ENCODE measurements at places on chromosomes 7 and 10.

DNA sequence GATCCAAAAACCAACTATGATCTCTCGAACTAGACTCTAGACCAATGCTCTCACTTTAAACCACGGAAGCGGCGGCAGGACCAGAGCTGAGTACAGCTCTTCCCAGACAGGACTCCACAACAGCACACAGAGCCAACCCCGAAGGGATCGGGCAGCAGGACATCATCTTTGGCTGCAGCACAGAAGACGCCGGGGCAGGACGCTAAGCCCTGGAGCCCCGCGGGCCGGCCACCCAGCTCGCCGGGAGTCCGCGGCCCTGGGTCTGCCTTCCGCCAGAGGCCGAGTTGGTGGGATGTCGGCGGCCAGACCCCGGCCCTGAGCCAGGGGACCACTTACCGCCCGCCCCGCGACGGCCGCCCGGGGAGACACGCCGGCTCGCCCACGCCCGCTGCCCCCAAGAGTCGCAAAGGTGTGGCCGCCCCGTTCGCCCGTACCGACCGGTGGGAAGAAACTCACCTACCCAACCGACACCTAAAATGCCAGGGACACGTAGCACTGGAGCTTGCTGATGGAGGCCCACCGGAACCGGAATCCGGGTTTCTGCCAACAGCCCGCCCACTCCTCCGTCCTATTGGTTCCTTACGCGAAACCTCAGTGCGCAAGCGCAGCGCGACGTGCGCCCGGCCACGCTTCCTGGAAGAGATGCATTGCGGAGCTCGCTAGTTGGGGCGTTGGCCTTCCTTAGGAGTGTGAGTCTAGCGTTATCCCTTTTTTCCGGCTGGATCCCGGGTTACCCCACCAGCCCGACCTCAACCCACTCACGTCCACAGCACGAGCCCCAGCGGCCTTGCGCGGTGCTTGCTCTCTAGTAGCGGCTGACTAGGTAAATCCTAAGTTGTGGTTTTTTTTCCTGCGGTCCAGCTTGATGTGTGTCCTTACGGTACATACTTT, at the start of gene SEC61G:
TSS of gene SEC61G (minus strand) at position 510 of the 891 bp plus-strand sequence. CDS start 1,623 bp downstream, outside the sequence.
- DNase-seq, result peak; percentile 94

- no peak for DNase-seq
Observed at GRCh38 chr7:93238748-93239147, 6.6 kb downstream of the VPS50 start.

DNA sequence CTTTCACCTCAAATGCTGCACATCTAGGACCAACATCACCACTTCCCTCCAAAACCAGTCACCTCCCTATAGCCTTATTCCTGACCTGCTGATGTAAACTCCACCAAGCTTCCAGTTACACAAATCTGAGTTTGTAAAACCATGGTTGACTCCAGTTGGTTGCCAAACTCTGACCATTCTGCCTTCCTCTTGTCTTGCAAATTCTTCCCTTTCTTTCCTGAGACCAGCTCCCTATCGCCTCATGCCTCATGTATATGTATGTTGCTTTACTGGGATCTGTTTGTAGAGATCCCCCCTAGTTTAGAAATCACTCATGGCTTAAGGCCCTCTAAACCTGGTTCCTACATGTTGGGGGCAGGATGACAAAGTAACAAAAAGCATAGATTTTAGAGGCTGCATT, 31.3 kb downstream of the PAX2 start:
- no peak for DNase-seq

GRCh38 chr10:22473044-22473443, 127.7 kb downstream of the SPAG6 start:
- DNase-seq, result no peak

GRCh38 chr7:85711894-85712293, 525.0 kb upstream of the SEMA3D start:
- DNase-seq, result no peak

DNA sequence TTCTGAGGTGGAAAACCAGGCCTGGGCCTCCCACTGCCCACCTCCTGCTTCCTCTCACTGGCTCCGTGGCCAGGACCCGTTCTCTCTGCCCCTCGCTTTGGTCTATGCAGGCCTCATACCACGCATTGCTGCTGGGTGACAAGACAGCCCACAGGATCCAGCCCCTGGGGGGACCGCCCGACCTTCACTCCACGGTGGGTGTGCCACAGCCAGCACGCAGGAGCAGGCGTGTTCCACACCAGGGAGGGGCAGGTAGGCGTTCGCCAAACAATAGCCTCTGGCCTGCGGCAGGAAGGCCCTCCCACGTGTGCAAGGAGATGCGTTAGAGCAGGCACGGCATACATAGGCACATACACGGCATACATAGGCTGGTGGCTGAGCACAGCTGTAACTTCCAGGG, 233.4 kb downstream of the WDR37 start:
- DNase-seq, result no peak

DNA sequence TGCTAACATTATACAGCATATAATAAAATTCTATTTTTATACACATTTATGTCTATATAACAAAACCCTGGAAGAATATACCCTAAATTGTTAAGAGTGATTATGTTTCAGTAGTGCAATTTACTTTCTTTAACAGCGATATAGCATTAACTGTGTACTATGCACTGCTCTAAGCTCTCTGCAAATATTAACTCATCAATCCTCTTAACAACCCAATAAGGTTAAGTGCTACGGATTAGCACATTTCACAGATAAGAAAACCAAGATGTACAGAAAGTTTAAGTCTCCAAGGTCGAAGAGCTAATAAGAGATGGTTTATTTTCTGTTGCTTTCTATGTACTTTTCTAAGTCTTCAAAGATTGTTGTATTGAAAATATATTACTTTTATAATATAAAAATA, 95.8 kb downstream of the SEMA3C start:
- DNase-seq, result peak; percentile 2

- no peak for DNase-seq
Observed at GRCh38 chr7:150945853-150946420, 32.2 kb downstream of the KCNH2 start.

DNA sequence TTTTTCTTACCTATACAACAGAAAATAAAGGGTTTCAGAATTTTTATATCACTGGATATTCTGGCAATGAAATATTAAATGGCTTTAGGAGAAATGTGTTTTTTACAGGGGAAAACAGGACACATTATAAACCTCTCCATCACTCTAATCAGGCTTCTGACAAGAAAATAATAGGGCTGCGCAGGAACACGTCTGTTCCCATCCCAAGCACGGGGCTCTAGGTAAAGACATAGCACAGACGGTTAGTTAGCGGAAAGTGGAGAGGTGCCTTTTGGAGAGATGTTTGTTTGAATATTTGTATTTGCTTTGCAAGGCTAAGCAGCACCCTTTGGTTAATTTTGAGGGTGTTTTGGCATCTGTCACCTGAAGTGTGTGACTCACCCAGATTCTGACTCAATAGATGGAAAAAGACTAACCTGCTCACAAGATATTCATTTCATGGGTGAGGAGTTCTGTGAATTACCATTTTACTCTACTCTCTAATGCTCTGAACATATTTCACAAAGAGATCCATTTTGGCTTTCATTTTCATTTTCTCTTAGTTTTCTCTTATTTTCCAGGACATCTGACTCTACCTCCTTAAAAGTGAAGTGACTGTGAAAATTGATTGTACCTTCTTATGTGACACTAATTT, 174.5 kb upstream of the AKR1E2 start:
- DNase-seq, result no peak

GRCh38 chr10:132361581-132362101, 29.6 kb downstream of the LRRC27 start:
- DNase-seq, result no peak

All from NCI-H524 (cell line).